ENCODE measurements at places on chromosomes 3 and 15.

- DNase-seq: no peak
Measured at GRCh38 chr3:70064194-70064779, 64.8 kb downstream of the SAMMSON start.

GRCh38 chr15:67838789-67839332 lies 984 bp downstream of the RNU6-1 start:
- DNase-seq: no peak

DNA sequence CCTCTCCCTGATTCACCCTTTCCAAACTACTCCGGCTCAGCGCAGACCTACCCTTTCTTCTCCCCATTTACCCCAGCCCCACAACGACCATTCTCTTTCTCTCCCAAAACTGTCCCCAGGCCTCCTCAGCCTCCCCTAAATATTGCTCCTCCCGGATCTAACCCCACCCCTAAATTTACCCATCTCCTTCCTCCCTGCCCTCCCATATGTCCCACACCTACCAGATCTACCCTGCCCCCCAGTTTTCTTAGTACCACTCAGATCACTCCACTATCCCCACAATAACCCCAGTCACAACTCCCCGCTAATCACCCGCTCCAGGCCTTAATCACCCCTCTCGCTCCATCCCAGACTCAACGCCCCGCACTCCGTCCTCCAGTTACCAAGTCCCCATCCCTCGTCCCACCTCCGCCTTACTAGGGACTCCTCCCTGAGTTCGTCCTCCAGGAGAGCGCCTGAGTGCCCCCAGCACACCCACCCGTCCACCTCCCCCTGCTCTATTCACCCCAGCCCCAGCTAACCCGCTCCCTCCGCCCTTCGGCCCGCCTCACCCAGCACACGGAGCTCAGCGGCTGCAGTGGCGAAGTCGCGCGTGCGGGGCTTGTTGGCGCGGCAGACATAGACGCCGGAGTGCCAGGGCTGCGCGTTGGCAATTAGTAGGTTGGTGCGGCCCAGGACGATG lies 18.6 kb upstream of the IGDCC3 start:
- DNase-seq: no peak

DNA sequence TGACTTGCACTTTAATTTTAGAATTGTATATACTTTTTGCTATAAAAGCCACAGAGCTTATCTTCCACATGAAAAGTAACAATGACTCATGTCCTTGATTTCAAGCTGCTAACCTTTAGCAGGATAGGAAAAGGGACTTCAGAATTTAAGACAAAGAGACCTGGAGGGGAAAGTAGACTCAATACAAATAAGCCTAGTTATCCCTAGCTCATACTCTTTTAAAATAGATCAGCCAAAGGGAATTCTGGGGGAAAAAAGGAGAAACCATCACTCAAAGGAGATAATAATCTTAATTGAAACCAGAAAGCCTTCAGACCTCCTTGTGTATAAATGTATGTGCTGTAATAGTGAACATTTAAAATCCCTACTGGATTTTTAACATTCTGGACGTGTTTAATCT lies 930.3 kb downstream of the NTRK3 start:
- DNase-seq: no peak

- DNase-seq: no peak
Measured at GRCh38 chr15:68558318-68559305, 20.2 kb upstream of the CORO2B start.

Data from activated naive CD4-positive, alpha-beta T cell treated with anti-CD3 and anti-CD28 coated beads, Interleukin-2, amount 50 U/mL, for 16 hours (primary cell).